Vagina (tissue), 2 donors: ENCODE measurements at places on chromosomes 3 and 15.

GRCh38 chr15:60215225-60215963, 182.4 kb downstream of the ANXA2 start:
- no peak for DNase-seq

DNA sequence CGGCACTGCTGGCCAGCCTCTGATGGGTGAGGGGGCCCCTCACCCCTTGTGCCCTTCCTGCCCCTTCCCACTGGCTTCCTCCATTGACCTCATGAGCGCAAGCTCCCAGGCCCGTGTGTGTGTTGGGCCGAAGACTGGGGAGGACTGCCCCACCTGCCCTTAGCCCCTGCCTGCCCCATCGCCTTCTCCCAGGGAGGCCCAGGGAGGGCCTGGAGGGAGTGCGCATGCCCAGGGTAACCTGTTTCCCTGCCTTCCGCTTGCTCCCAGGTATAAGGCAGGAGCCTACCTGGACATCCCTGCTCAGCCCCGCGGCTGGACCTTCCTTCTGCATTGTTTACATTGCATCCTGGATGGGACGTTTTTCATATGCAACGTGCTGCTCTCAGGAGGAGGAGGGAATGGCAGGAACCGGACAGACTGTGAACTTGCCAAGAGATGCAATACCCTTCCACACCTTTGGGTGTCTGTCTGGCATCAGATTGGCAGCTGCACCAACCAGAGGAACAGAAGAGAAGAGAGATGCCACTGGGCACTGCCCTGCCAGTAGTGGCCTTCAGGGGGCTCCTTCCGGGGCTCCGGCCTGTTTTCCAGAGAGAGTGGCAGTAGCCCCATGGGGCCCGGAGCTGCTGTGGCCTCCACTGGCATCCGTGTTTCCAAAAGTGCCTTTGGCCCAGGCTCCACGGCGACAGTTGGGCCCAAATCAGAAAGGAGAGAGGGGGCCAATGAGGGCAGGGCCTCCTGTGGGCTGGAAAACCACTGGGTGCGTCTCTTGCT, 8.8 kb downstream of the DLL4 start:
- DNase-seq = no peak

DNA sequence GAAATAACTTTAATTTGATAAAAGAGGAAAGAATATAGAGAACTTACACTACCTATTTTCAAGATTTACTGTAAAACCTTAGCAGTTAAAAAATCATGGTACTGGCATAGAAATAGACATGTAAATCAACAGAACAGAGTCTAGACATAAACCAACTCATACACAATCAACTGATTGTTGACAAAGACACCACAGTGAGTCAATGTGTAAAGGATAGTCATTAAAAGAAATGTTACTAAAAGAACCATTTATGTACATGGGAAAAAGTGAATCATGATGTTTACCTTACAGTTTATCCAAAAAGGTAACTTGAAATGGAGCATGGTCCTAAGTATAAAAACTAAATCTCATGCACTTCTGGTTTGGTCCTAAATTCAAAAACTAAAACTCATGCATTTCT, 847.4 kb downstream of the IGSF11 start:
- DNase-seq = no peak

GRCh38 chr15:69025320-69025719, 10.8 kb downstream of the NOX5 start:
- no peak for DNase-seq

- no peak for DNase-seq
Observed at GRCh38 chr3:20320489-20320888, 134.5 kb upstream of the SGO1 start.

GRCh38 chr3:65597952-65598413, 440.7 kb downstream of the MAGI1 start:
- no peak for DNase-seq
